CD4-positive, alpha-beta memory T cell (primary cell): ENCODE measurements at places on chromosomes 2 and 18. TPM values are rescaled to one million over a fixed set of nuclear protein-coding genes. Genes with fewer than 3 reads are reported as not detected.

- peak overlapping the region; percentile 81 for H3K27ac ChIP-seq
- no peaks in the 10 kb centered on the region for H3K27me3 ChIP-seq
- peak overlapping the region; percentile 62 for H3K4me3 ChIP-seq
- no peak for DNase-seq
Measured at GRCh38 chr2:96207774-96208142, 869 bp downstream of the STARD7 start.

DNA sequence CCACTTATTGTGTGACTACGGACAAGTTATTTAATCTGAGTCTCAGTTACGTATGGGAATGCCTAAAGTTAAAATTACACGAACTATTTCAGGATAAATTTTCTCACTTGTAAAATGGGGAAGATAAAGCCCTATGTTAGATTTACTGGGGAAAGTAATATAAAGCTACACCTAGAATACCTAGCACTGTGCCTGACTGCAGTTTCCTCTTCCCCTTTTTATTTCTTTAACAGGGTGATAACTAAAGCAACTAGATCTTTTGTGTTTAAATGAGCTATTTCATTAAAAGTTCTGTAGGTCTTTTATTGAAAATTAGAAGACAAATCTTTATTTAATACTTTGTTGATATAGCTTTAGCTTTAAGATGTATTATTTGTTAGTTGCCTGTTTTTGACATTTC lies 5.0 kb downstream of the B3GNT2 start:
- no peak overlapping the region for H3K4me3 ChIP-seq
- no peaks in the 10 kb centered on the region for H3K36me3 ChIP-seq
- H3K27ac ChIP-seq = peak overlapping the region; percentile 33
- H3K4me1 ChIP-seq = peaks cover 74% of the 10 kb centered on the region
- H3K27me3 ChIP-seq = no peaks in the 10 kb centered on the region

- peaks cover 5% of the 10 kb centered on the region for H3K36me3 ChIP-seq
- H3K27ac ChIP-seq = no peak overlapping the region
- H3K4me3 ChIP-seq = no peak overlapping the region
- no peaks in the 10 kb centered on the region for H3K27me3 ChIP-seq
- peak; percentile 33 for DNase-seq
Measured at GRCh38 chr2:32591669-32592463, 36.0 kb upstream of the TTC27 start.

DNA sequence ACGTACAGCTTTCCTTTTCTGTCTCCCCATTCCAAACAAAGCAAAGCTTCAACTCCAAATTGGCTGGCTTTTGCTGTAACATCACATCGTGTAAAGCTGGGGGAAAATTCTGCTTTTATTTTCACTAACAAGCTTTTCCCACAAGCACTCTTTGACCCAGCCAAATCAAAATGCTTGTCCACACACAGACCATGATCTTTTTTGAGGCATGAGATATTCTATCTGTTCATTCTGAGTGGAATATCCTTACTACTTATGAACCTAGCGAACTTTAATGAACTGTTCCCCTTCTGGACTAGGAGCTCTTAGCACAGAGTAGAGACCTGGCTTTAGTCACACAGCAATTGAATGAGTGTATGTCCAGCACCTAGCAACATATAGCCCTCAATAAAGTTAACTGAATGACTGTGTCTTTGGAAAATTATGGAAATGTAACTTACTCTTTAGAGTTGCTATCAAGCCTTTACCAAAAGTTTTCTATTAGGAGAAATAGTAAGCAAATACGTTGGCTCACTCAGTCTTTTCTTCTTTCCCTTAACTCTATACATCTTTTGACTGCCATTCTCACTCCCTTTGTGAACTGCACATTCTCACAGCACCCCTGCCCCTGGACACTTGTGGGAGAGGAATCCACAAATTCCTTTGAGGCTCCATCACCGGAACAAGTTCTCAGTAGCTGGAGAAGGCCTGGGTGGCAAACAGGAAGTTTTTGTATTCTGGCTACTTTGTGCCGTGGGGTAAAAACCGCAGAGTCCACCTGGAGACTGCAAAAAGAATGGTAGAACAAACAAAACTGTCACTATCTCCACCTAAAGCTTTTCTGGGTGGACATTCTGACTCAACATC lies 1.3 kb upstream of the UBE2E3 start:
- no peak for DNase-seq
- no peaks in the 10 kb centered on the region for H3K27me3 ChIP-seq
- peak overlapping the region; percentile 49 for H3K27ac ChIP-seq
- H3K4me3 ChIP-seq = no peak overlapping the region

GRCh38 chr18:76460482-76460881 lies 34.6 kb downstream of the ZNF516 start:
- no peaks in the 10 kb centered on the region for H3K4me1 ChIP-seq
- H3K27ac ChIP-seq = no peak overlapping the region
- H3K36me3 ChIP-seq = no peaks in the 10 kb centered on the region

- no peak overlapping the region for H3K27ac ChIP-seq
- no peak for DNase-seq
- no peaks in the 10 kb centered on the region for H3K27me3 ChIP-seq
- H3K36me3 ChIP-seq = no peaks in the 10 kb centered on the region
- H3K4me3 ChIP-seq = no peak overlapping the region
Measured at GRCh38 chr2:85765081-85765731, 11.4 kb downstream of the ATOH8 start.

DNA sequence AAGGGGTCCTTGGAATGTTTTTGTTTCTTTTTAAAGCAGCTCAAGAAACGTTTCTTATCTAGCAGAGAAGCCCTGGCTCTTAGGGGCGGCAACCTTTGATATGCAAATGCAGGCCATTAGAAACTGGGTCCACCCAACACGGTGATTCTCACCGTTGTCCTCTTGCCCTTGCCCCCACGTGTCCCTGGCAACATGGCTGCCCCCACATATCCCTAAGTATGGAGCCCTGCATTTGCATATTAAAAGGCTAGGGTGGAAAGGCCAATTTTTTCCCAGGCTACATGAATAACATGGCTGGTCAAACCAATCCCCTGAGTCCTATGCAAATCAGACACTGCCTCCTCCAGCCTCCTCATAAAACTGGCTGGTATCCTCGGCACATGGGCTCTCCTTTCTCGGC lies 230.1 kb upstream of the SPOPL start:
- H3K27me3 ChIP-seq = no peaks in the 10 kb centered on the region
- no peak for DNase-seq
- no peaks in the 10 kb centered on the region for H3K4me1 ChIP-seq

- no peaks in the 10 kb centered on the region for H3K36me3 ChIP-seq
- no peak overlapping the region for H3K4me3 ChIP-seq
- peaks cover 15% of the 10 kb centered on the region for H3K4me1 ChIP-seq
- no peaks in the 10 kb centered on the region for H3K27me3 ChIP-seq
- H3K27ac ChIP-seq = no peak overlapping the region
Measured at GRCh38 chr2:100066246-100066645, 76.1 kb downstream of the AFF3 start.

DNA sequence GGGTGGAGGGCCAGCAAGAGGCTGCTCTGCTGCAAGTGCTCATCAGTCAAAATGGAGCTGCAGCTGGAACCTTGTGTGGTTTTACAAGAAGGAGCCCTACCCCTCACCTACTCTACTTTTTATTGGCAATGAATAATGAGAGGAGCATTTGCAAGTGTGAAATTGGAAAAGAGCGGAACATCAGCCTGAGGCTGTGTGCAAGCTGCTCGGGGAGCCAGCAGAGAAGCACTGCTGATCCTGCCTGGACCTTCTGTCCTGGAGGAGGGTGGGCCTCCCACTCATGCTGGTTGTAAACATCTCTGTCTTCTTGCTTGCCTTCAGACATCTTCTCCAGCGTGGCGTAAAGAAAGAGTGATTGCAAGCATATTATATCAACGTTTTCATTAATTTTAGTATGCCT lies 256.2 kb downstream of the DLGAP1 start:
- H3K4me1 ChIP-seq = no peaks in the 10 kb centered on the region
- H3K27me3 ChIP-seq = no peaks in the 10 kb centered on the region
- H3K4me3 ChIP-seq = no peak overlapping the region
- no peak overlapping the region for H3K27ac ChIP-seq
- H3K36me3 ChIP-seq = no peaks in the 10 kb centered on the region

GRCh38 chr2:54048117-54048785 lies 67.2 kb upstream of the ACYP2 start:
- H3K4me3 ChIP-seq = no peak overlapping the region
- H3K4me1 ChIP-seq = peaks cover 13% of the 10 kb centered on the region
- DNase-seq = no peak

DNA sequence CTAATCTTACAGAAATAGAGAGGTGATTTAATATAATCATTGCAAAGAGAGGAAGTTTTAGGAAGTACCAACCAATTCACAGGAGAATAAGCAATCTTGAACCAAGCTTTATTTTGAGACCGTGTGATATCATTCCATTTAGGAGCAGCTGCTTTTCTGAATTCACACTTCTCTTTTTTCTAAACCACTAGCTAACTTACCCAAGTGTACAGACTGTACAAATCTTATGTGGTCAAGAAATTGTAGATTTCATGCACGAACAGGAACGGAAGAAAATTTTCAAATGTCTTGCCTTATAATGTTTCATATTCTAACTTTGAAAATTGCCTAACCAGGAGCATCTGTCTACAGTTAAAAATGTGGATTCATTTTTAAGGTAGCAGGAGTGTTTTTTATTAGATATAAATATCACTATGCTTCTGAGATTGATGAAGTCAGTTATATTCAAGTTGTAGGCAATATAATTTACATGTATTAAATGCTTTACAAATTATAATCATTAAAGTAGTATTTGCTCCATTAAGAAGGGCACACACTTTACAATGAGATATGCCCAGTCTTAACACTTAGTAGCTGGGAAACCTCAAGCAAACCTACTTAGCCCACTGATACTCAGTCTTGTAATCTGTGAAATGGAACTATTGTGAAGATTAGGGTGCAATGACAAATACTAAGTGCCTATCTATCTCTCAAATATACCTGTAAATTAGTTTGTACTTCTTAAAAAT lies 302.2 kb upstream of the STON1 start:
- no peaks in the 10 kb centered on the region for H3K36me3 ChIP-seq
- H3K27me3 ChIP-seq = no peaks in the 10 kb centered on the region
- no peaks in the 10 kb centered on the region for H3K4me1 ChIP-seq
- no peak overlapping the region for H3K4me3 ChIP-seq
- no peak for DNase-seq

DNA sequence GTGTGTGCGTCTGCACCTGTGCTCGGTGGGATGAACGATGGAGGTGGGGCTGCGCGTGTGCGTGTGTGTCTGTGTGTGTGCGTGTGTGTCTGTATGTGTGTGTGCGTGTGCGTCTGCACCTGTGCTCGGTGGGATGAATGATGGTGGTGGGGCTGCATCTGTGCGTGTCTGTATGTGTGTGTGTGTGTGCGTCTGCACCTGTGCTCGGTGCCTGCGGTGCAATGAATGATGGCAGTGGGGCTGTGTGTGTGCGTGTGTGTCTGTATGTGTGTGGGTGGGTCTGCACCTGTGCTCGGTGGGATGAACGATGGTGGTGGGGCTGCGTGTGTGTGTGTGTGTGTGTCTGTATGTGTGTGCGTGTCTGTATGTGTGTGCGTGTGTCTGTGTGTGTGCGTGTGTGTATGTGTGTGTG lies 48.5 kb upstream of the CTDP1 start:
- no peak overlapping the region for H3K27ac ChIP-seq
- no peaks in the 10 kb centered on the region for H3K4me1 ChIP-seq
- no peak for DNase-seq
- no peak overlapping the region for H3K4me3 ChIP-seq
- no peaks in the 10 kb centered on the region for H3K27me3 ChIP-seq
- H3K36me3 ChIP-seq = no peaks in the 10 kb centered on the region

- no peak for DNase-seq
- no peaks in the 10 kb centered on the region for H3K36me3 ChIP-seq
- no peak overlapping the region for H3K27ac ChIP-seq
- H3K4me3 ChIP-seq = no peak overlapping the region
- H3K4me1 ChIP-seq = no peaks in the 10 kb centered on the region
- H3K27me3 ChIP-seq = no peaks in the 10 kb centered on the region
Measured at GRCh38 chr2:3612639-3613523, 18.0 kb downstream of the COLEC11 start.

- no peaks in the 10 kb centered on the region for H3K27me3 ChIP-seq
- peaks cover 81% of the 10 kb centered on the region for H3K4me1 ChIP-seq
- peak overlapping the region; percentile 12 for H3K27ac ChIP-seq
Measured at GRCh38 chr18:3265564-3266033, 3.7 kb downstream of the MYL12B start.

DNA sequence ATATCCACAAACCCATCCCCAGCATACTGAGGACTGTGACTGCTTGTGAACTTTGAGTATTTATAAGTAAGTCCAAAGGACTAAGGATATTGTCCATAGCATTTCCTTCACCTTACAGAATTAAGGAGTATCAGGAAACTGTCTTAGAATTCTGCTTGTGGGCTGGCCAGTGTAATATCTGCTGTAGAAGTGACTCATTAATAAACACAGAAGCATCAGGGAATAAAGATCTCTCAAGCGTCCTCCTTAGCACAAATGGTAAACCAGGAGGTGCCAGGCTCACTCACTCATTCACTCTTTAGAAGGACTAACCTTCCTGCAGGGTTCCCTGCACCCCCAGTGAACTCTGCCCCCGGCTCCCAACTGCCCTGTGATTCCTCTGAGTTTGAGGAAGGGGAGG lies 31.0 kb downstream of the CCDC68 start:
- no peaks in the 10 kb centered on the region for H3K36me3 ChIP-seq
- no peak overlapping the region for H3K4me3 ChIP-seq
- no peak for DNase-seq
- no peak overlapping the region for H3K27ac ChIP-seq

DNA sequence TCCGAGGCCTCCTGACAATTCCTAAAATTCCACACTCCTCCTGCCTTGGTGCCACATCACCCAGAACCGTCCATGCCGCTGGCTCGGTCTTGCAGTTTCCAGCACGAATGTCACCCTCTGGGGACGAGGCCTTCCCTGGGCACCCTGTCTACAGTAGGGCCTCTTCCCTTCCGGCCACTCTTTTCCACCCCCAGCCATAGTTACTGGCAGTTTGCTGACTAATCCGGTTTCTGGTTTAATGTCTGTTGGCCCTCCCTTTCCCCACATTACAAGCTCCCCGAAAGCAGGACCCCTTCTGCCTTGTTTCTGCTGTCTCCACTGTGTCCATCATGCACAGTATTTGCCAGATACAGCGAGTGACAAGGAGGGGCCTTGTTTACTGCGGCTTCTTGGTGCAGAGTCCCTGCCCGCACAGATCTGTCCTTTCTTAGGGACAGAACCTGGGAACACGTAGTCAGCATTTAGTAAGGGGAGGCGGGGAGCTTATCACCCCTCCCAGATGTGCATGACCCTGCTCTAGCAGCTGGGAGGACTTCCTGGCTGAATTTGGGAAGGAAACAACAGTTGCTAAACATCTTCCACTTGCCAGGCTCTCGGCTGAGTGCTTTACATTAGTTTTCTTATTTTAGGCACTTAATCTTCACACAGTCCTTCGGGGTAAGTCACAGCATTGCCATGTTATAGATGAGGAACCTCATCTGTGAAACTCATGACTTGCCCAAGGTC lies 23.6 kb upstream of the CATIP start:
- H3K27me3 ChIP-seq = no peaks in the 10 kb centered on the region
- no peak for DNase-seq
- H3K4me3 ChIP-seq = no peak overlapping the region

GRCh38 chr2:38806733-38807059 lies 28.7 kb downstream of the GEMIN6 start:
- no peak overlapping the region for H3K27ac ChIP-seq
- no peaks in the 10 kb centered on the region for H3K27me3 ChIP-seq
- H3K4me3 ChIP-seq = no peak overlapping the region
- no peaks in the 10 kb centered on the region for H3K4me1 ChIP-seq
- no peak for DNase-seq

Gene ASB18
- total RNA-seq = not detected

Gene COLEC12
- total RNA-seq = 0.28 TPM

Gene PDCD1
- 6.2 TPM for total RNA-seq

Gene STON1
- 3.1 TPM for total RNA-seq

Gene C1QL2
- not detected for total RNA-seq

Gene TGFA
- total RNA-seq = 4.2 TPM

Gene IL36B
- not detected for total RNA-seq

Gene UGT1A1
- not detected for total RNA-seq

Gene ATOH8
- total RNA-seq = not detected

Gene SP100
- total RNA-seq = 226 TPM

Gene PRR30
- total RNA-seq = not detected
